ENCODE measurements at places on chromosomes 1 and 21.

GRCh38 chr1:182397653-182398393, 2.6 kb downstream of the TEDDM1 start:
- no peak for DNase-seq

- no peak for DNase-seq
These were observed 58.5 kb downstream of the FGGY start for GRCh38 chr1:59355361-59355760.

DNA sequence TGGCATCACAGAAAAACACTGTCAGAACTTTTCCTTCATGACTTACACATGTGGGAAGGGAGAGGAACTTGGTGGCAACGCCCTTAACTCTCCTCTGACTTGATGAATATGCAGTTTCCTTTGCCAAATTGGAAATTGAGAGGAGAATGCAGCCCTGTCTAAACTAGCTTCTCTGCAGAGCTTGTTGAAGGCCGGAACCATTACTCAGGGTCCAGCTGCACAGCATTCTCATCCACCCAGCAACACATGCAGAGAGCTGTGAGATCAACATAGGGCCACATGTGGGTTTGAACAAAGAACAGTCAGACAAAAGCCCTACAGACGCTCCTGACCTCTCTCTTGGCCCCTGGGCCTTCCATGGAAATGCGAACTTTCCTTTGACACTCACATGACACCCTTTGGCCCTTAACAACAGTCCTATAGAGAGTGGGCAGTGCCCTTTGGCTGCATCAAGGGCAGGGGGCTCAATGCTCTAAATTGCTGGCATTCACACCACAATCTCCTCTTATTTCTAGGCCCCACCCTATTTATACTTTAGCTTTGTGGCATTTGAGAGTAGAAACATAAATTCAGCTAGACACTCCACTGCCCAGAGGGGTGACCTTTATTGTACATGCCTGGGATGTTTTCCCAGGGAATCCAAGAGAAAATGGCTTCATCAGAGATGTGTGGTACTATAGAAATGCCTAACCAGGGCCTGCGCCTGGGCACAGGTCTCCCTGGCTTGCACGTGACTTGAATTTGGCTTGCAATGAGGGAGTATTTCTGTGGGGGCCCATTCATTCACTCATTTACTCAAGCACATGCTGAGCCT, 64.4 kb downstream of the CDC7 start:
- DNase-seq: no peak

- DNase-seq: peak; percentile 31
These were observed 3.7 kb upstream of the SDC3 start for GRCh38 chr1:30912224-30912623.

- no peak for DNase-seq
These were observed 26.6 kb upstream of the GPR153 start for GRCh38 chr1:6287431-6287886.

- DNase-seq: no peak
These were observed 28.2 kb downstream of the CTNNBIP1 start for GRCh38 chr1:9881838-9882249.

DNA sequence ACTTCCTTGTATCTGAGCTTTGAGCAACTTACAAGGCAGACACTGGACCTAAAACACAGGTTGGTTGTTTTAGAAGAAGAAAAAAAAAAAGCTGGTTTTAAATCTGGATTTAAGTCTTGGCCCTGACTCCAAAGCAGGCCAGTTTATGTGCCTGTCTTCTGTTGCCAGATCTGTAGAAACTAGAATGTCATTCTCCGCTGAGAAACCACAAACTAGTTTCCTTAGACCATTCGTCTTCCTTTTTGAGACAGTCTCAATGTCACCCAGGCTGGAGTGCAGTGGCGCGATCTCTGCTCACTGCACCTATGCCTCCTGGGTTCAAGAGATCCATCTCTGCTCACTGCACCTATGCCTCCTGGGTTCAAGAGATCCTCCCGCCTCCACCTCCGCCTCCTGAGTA, 33.9 kb downstream of the APP start:
- no peak for DNase-seq

GRCh38 chr1:196143602-196144342, 464.5 kb downstream of the KCNT2 start:
- no peak for DNase-seq

DNA sequence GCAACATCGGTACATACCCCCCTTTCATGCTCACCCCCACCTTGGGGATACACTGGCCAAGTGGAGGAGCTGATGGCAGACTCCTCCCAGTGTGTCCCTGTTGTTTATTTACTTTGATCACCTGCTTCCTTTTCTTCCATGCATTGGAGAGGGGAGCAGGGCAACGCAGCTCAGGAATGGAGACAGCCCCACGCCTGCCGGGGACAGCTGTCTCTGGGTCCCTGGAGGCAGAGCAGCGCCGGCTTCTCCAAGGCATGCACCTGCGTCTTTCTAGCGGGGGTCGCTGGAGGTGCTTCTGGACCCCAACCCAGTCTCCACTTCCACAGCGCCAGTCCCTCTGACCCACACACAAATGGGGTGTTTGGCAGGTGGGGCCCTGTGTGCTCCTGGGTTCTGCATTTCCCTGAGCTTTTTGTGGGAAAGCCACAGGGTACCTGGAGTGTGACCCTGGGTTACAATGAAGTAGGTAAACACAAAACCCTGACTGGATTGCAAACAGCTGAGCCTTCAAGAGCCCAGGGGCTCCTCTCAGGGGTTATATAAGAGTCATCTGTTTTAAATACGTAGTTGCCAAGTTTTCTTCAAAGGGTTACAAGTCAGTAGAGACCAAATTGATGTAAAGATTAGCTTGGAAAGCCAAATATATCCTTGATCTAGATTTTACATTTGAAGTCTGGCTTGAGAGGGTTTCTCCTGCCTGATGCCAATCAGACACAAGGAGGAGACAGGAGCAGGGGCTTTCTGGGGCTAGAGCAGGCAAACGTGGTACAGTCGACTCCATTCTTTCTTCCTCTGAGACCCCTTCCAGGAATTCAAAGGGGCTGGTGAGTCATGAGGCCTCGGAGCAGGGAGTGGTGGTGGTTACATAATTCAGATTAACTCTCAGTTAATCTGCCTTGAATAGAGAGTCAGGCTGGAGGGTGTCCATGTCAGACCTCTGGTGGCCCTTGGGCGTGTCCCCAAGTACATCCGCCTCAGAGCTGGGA, 4.5 kb downstream of the AJAP1 start:
- DNase-seq: no peak

GRCh38 chr1:53025034-53025768, 36.8 kb upstream of the PODN start:
- no peak for DNase-seq

DNA sequence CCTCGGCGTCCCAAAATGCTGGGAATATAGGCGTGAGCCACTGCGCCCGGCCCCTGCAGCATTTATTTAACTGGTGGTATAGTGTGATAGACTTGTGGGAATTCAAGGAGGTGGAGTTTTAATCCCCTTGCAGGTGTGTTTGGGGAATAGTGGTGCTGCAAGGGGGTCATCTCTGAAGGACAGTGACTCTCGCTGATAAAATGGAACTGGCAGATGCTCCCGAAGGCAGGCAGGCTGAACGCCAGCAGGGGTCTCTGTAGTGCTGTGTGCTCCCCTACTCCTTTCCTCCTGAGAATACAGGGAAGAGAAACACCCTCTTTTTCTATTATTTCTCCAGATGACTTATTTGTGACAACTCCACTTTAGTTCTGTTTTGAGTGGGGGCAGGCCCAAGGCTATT, 4.0 kb downstream of the OSCP1 start:
- DNase-seq: no peak

DNA sequence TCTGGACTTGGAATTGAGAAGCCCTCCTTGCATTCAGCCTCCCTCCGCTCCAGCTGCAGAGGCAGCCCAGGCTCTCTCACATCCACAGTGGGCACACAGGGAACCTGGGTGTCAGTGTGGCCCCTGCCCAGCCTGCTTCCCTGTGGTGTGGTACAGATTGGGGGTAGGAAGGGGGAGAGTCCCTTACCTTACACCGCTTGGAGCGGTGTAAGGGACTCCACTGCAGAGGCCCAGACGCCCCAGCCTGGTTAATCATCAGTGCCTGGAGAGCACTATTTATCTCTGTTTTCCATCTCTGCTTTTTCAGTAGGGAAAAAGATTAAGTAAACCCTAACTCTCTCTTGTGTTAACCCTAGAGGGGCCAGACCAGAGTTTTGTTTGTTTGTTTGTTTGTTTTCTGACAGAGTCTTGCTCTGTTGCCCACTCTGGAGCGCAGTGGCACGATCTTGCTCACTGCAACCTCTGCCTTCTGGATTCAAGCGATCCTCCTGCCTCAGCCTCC, 803 bp upstream of the RHBG start:
- no peak for DNase-seq

- DNase-seq: no peak
These were observed 44.2 kb downstream of the ARHGEF11 start for GRCh38 chr1:157001304-157001703.

DNA sequence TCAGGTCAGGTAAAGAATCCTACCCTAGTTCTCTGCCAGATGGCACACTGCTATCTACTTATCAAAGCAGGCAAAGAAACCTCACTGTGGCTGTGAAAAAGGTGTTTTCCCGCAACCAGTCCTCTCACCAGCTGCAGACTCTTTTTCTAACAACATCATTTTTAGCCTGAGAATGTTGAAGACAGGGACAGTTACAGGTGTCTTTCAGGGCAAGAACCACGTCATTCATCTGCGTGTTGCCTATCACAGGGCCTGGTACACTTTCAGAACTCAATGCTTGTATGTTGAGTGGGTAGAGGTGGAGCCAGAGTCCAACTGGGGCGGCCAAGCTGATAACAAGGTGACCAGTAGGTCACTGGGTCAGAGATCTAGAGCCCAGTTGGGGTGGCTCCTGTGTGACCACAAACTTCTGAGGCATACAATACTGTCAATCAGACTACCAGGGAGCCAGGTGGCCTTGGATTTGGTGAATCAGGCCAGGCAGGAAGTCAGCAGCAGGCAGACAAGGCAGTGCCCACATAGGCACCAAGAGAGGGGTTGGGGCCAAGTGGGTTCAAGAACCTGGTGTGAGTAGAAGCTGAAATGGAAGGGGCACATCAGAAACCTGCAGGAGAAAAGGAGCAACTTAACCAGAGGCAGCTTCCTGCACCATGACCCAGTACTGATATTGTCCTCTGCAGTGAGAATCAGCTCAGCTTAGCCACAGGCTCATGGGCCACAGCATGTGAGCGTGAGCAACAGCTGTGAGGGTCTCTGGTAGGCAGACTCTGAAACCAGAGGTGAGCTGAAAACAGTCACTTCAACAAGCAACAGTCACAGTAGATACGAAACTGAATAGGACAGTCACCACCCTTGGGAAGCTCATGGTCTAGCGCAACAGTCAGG, 123.6 kb downstream of the DTL start:
- DNase-seq: no peak

DNA sequence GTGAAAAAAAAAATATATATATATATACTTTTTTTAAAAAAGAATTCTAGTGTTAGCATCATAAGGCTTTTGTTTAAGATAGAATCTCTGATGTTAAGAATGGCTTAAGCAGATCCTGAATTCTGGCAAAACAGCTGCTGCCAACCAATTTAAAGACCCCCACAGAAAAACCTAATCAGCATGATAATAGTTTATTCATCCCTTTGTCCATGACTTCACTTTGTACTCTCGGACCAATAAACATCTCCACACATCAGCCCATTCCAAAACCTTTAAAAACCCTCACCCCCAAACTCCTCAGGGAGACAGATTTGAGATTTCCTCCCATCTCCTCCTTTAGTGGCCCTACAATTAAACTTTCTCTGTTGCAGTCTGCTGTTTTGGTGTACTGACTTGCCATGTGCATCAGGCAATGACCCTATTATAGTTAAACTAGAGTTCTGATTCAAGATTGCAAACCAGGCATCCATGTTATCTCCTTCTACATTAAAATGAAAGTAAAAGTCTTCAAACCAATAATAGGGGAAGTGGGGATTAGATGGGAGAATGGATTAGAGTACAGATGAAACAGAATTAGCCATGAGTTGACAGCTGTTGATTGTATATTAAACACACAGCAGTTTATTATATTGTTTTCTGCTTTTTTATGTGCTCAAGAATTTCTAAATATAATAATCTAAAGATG, 9.8 kb upstream of the PHTF1 start:
- DNase-seq: no peak

DNA sequence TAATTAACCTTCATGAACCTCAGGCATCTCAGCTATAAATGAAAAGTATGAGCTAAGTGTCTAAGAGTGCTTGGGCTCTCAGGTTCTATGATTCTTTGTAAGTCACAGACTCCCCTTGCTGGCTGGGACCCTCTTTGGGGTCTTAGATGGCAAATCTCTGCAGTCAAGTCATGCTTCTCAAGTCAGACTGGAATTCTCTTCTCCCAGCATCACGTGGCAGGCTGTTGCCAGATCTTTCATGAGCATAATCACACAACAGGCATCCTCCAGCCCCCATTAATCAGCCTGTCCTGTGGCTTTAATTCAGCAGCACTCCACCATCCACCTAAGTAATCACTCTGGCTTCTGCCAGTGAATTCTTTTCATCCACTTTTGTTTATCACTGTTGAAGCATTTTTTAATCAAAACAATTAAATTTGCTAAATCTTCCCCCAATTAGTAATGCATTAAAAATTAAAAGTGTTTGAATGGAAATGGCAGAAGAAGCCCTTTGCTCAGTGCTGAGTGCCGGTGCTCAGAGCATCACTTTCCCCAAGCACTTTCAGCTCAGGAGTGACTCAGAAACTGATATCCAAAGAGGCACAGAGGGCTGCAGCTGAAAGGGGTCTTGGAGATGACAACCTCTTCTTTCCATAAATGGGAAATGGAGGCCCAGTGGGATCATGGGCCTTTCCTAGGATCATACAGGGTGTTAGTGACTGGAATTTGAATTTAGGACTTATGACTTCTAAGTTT, 50.2 kb downstream of the C8A start:
- no peak for DNase-seq

DNA sequence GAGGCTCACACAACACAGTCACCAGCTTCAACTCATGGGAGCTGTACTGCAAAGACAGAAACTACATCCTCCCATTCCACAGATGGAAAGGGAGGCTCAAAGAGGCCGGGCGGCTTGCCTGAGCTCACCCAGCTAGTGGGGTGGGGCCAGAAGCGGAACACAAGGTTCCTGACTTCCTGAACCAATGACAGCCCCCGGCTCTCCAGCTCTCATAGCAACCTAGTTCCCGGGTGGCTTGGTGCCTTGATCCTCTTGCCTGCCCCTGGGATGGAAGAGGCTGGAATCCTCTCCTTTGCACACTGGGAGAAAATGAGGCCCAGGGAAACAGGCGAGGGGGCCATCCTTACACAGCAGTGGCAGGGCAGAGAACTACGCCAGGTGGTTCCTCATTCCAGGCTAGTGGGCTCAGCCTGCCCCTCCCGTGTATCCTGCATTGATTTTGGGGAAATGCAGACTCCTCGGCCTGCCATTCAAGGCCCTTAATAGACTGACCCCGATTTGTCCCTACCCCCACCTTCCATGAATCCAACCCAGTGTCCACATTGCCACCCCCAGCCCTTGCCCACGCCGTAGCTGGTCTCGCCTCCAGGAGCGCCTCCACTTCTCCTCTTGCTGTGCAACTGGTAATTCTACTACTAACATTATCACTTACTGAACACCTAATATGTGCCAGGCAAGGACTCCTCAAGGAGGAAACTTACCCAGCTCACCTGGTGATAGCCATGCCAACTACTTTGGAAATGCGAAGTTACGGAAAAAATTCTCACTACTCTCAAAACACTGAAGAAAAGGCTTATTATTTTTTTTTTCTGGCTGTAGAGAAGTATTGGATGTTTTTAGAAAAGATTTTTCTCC, 5.0 kb downstream of the RAP1GAP start:
- DNase-seq: no peak
